ENCODE measurements at places on chromosomes 1 and 21. TPM values are rescaled to one million over a fixed set of nuclear protein-coding genes. Genes with fewer than 3 reads are reported as not detected.

GJC2 gene
- 0.48 TPM for total RNA-seq

NR5A2 gene
- 1.2 TPM for total RNA-seq

- no peak for DNase-seq
These were observed 12.6 kb downstream of the VN1R5 start for GRCh38 chr1:247268390-247269045.

GRCh38 chr1:244344001-244344400 is 107.7 kb downstream of the ADSS2 start:
- DNase-seq: no peak

MSH4 gene
- total RNA-seq: 1.0 TPM

LACTBL1 gene
- total RNA-seq: not detected

CFHR3 gene
- not detected for total RNA-seq

Data from psoas muscle (tissue), 8 donors.